ENCODE measurements at places on chromosomes 7 and 10. TPM values are rescaled to one million over a fixed set of nuclear protein-coding genes. Genes with fewer than 3 reads are reported as not detected.

Gene HECW1
- total RNA-seq: not detected

- no peak overlapping the region for H3K4me3 ChIP-seq
- no peaks in the 10 kb centered on the region for H3K27me3 ChIP-seq
- no peak for DNase-seq
- H3K27ac ChIP-seq: no peak overlapping the region
- no peaks in the 10 kb centered on the region for H3K4me1 ChIP-seq
These were observed 102.9 kb upstream of the ETV1 start for GRCh38 chr7:14092331-14092730.

DNA sequence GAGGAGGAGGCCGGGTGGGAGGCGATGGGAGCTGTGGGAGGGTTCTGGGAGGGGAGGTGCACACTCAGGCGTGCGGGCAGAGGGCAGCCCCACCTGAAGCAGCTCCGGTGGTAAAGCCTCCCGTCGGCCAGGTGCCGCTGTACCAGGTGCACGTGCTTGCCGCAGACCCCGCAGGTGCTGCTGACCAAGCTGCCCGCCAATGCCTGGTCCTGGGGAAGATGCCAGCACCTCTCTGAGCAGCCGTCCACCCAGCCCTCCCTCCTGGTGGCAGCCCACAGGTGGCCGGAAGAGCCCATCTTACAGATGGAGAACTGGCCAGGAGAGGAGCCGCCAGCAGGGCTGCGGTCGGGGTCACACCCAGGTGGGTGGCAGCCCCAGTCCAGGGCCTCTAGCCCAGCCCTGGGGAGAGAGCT, 12.6 kb downstream of the MICALL2 start:
- no peaks in the 10 kb centered on the region for H3K36me3 ChIP-seq
- H3K4me1 ChIP-seq: no peaks in the 10 kb centered on the region
- DNase-seq: no peak
- H3K27ac ChIP-seq: no peak overlapping the region
- no peak overlapping the region for H3K4me3 ChIP-seq

- no peak for DNase-seq
- no peaks in the 10 kb centered on the region for H3K27me3 ChIP-seq
- H3K4me1 ChIP-seq: no peaks in the 10 kb centered on the region
- no peak overlapping the region for H3K4me3 ChIP-seq
- H3K27ac ChIP-seq: no peak overlapping the region
- H3K36me3 ChIP-seq: no peaks in the 10 kb centered on the region
These were observed 19.4 kb upstream of the EZH2 start for GRCh38 chr7:148903504-148903903.

- H3K4me1 ChIP-seq: peaks cover 5% of the 10 kb centered on the region
- no peak overlapping the region for H3K4me3 ChIP-seq
- H3K36me3 ChIP-seq: peaks cover 4% of the 10 kb centered on the region
- H3K27me3 ChIP-seq: no peaks in the 10 kb centered on the region
- peak; percentile 21 for DNase-seq
These were observed 4.3 kb downstream of the SLC29A3 start for GRCh38 chr10:71323407-71323806.

DNA sequence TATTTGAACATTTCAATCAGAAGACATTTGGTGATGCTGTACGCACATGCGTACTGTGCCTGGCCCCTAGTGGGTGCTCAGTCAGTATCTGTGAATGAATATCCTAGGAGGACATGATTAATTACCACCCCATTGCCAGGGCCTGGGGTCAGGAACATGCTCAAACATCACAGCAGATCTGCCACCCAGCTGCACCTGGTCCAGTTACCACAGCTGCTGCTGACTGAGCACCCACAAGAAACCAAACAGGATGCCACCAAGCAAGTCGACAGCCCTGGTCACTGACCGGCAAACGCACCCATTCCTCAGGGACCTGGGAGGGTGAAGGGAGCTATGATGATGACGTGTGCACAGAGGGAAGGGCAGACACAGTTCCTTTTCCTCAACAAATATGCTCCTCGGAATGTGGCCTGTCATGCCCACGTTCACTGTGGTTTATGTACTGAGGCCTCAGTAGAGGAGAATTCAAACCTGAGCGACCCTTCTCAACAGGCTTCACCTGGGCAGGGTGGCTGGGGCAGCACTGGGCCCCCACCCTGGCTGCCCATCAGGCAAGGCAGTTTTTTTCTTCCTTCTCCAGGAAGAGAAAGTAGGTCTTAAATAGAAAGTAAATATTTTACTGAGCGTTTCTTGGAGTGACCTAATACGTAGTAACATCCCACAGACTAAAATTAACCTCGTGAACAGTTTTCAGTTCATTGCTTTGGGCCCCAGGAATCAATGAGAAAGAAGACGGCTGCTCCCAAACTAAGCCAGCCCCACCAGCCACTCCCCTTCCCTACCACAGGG, 13.4 kb downstream of the CTBP2 start:
- H3K4me3 ChIP-seq: no peak overlapping the region
- no peak for DNase-seq
- H3K27me3 ChIP-seq: no peaks in the 10 kb centered on the region
- no peaks in the 10 kb centered on the region for H3K36me3 ChIP-seq

DNA sequence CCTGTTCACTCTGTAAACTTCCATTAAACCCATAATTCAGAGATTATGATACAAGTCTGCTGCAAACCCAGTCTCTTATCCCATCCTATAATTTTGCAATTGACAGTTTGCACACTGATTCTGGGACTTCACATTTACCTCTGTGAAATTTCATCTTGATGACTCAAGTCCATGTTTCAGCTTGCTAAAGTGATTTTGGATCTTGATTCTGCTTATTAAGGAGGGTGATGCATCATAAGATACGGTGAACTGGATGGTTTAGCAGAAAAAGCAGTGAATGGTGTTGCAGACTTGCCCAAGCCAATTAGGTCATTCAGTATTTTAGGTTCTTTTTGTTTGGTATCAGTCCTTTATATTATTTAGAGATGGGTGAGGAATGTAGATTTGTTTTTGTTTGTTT, 125.5 kb upstream of the PODXL start:
- H3K4me3 ChIP-seq: no peak overlapping the region
- no peak overlapping the region for H3K27ac ChIP-seq
- no peaks in the 10 kb centered on the region for H3K27me3 ChIP-seq
- H3K4me1 ChIP-seq: no peaks in the 10 kb centered on the region
- DNase-seq: no peak

DNA sequence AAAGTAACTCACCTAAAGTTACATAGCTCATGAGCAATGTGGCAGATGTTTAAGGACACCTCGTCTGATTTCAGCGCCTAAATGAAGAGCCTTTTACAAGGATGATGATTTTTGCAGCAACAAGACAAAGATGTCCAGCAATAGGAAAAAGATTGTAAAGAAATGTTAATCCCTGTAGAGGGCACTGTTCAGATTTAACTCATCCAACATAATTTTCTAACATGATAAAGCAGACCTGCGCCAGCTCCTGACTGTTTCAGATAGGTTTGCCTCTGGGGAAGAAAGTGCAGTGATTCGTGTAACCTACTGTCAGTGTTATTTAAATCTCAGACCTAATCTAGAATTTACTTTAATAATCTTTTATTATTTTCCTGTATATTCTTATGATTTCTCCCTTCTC, 595.2 kb downstream of the AUTS2 start:
- H3K4me3 ChIP-seq: no peak overlapping the region
- H3K4me1 ChIP-seq: no peaks in the 10 kb centered on the region
- no peaks in the 10 kb centered on the region for H3K27me3 ChIP-seq
- H3K27ac ChIP-seq: no peak overlapping the region
- no peak for DNase-seq
- no peaks in the 10 kb centered on the region for H3K36me3 ChIP-seq

GRCh38 chr10:129958629-129959543, 5.2 kb downstream of the EBF3 start:
- no peak overlapping the region for H3K27ac ChIP-seq
- DNase-seq: no peak
- H3K4me1 ChIP-seq: peaks cover 7% of the 10 kb centered on the region
- H3K27me3 ChIP-seq: peaks cover 43% of the 10 kb centered on the region

Gene COL1A2
- 5.7 TPM for total RNA-seq

DNA sequence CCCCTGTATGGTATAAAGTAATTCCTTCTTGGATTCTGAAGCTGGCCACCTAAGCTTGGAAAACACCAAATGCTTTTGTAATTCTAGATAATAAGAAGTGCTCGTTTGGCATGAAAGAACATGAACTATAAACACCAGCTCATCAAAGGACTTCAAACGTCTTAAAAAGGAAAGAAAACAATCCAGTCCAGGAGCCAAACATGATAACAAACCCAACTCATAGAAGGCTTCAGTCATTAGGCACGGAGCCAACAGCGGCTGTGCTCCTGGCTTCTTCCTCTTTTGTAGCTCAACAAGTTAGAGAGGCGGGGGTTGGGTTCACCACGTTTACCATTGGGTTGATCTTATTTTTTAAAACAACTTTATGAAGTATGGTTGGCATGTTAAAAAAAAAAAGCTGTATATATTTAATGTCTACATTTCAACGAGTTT, 56.4 kb upstream of the ECHDC3 start:
- H3K4me3 ChIP-seq: peak overlapping the region; percentile 49
- DNase-seq: peak; percentile 33
- H3K27ac ChIP-seq: peak overlapping the region; percentile 78
- H3K36me3 ChIP-seq: no peaks in the 10 kb centered on the region

GRCh38 chr10:22912763-22913384, 15.0 kb upstream of the ARMC3 start:
- H3K4me1 ChIP-seq: no peaks in the 10 kb centered on the region
- no peak overlapping the region for H3K27ac ChIP-seq
- H3K27me3 ChIP-seq: no peaks in the 10 kb centered on the region
- H3K36me3 ChIP-seq: no peaks in the 10 kb centered on the region

DNA sequence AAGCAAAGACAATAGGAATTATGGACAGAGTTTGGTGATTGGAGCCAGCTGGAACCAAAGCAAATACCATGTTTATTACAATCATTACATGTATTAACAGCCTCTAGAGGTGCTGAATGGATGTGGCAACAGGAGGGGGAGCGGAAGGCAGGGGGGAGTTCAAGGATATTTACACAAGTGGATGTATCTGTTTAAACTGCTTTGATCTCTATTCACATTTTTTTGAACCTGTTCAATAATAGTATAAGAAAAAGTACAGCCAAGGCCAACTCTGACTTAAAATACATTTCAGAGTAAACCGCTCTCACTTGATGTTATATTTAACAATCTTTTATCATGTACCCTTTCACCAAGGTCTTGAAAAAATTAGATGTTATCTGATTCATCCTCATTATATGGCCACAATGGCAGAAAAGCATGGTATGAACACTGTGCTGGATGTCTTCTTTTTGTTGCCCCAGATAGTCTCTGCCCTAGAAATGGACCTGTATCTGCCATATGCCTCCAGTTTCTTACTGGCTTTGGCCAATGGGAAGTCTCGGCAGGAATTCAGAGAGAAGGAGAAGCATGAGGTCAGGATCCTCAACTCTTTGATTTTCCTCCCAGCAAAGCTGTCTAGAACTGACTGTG, 88.2 kb upstream of the FAM133B start:
- H3K4me3 ChIP-seq: no peak overlapping the region
- no peaks in the 10 kb centered on the region for H3K36me3 ChIP-seq
- DNase-seq: no peak
- no peaks in the 10 kb centered on the region for H3K27me3 ChIP-seq

DNA sequence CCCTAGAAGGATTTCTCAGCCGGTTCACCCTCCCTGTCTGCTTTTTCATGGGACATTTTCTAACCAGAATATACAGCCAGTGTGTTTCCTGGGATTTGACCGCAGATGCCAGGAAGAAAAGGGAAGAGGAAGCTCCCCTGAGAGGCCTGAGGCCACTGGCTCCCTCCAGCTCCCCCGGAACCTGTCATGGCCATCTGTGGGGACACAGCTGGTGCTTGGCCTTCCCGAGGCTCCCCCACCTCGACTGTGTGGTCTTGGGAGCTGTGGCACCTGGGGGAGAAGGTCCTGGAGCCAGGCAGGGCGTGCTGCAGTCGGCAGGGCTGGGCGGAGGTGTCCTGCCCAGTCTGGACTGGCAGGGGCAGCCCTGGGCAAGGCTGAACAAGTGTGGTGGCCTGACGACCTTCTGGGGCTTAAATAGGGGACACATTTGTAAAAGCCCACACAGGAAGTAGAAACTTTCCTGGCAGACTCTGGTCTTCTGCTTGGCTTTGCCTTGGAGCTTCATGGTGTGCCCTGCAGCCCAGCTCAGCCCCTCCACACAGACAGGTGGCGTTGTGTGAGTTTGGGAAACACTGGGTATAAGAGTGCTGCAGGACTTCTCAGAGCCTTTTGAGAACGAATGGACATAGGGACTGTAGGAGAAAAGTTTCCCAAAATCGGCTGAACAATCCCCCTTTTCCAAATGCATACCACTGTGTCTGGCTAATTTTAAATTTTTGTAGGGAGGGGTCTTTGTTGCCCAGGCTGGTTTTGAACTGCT, 6.8 kb downstream of the BRI3 start:
- no peaks in the 10 kb centered on the region for H3K27me3 ChIP-seq
- peaks cover 19% of the 10 kb centered on the region for H3K4me1 ChIP-seq
- no peak for DNase-seq

DNA sequence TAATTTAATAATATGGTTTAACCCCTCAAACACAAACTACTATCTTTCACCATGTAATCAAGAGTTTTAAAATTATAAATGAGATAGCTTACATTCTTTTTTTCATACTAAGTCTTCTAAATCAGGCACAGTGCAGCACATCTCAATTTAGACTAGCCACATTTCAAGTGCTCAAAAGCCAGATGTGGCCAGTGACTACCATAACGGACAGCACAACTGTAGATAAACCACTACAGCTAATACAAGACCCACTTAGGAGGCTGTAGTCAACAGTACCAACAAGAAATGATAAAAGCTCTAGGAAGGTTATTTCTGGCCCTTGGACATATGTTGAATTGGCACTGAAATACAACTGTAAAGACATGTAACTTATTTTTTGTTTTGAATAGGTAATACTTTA, 65.3 kb downstream of the JAZF1 start:
- H3K36me3 ChIP-seq: no peaks in the 10 kb centered on the region
- DNase-seq: no peak
- no peaks in the 10 kb centered on the region for H3K27me3 ChIP-seq
- no peak overlapping the region for H3K27ac ChIP-seq
- no peak overlapping the region for H3K4me3 ChIP-seq

- no peak for DNase-seq
- no peaks in the 10 kb centered on the region for H3K4me1 ChIP-seq
- H3K36me3 ChIP-seq: no peaks in the 10 kb centered on the region
- no peaks in the 10 kb centered on the region for H3K27me3 ChIP-seq
- H3K27ac ChIP-seq: no peak overlapping the region
These were observed 139.7 kb downstream of the HTR7 start for GRCh38 chr10:90718182-90718581.

- peak overlapping the region; percentile 55 for H3K4me3 ChIP-seq
- no peaks in the 10 kb centered on the region for H3K36me3 ChIP-seq
- peaks cover 6% of the 10 kb centered on the region for H3K4me1 ChIP-seq
- peak overlapping the region; percentile 59 for H3K27ac ChIP-seq
These were observed 934 bp downstream of the PRTFDC1 start for GRCh38 chr10:24951201-24952142.

DNA sequence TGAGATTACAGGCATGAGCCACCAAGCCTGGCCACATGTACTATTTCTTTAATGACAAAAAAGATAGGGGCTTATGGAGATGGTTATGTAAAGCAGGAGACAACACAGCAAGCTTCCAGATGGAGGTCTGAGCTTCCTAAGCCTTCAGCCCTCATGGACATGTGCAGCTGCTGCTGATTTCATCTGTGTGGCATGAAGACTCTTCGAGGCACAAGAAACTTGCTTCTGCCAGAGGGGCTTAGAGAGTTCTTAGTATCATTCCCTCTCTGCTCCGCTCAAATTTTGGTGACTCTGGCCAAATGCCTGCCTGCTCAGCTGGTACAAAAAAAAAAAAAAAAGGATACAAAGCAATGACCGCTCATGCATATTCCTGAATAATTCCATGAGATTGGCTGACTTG, 552.5 kb downstream of the TYW1 start:
- H3K4me3 ChIP-seq: no peak overlapping the region
- DNase-seq: no peak
- H3K27me3 ChIP-seq: no peaks in the 10 kb centered on the region

Gene C10orf105
- 0.19 TPM for total RNA-seq

Gene TYW1B
- 4.3 TPM for total RNA-seq

Gene SEMA3A
- total RNA-seq: 1.3 TPM

Gene ASB13
- total RNA-seq: 10.1 TPM
